ENCODE measurements at places on chromosomes 12 and 14.

GRCh38 chr14:39241637-39242036, 7.9 kb downstream of the MIA2 start:
- DNase-seq, result peak; percentile 11

- peak; percentile 17 for DNase-seq
These were observed 202.8 kb downstream of the MED13L start for GRCh38 chr12:116074686-116075085.

DNA sequence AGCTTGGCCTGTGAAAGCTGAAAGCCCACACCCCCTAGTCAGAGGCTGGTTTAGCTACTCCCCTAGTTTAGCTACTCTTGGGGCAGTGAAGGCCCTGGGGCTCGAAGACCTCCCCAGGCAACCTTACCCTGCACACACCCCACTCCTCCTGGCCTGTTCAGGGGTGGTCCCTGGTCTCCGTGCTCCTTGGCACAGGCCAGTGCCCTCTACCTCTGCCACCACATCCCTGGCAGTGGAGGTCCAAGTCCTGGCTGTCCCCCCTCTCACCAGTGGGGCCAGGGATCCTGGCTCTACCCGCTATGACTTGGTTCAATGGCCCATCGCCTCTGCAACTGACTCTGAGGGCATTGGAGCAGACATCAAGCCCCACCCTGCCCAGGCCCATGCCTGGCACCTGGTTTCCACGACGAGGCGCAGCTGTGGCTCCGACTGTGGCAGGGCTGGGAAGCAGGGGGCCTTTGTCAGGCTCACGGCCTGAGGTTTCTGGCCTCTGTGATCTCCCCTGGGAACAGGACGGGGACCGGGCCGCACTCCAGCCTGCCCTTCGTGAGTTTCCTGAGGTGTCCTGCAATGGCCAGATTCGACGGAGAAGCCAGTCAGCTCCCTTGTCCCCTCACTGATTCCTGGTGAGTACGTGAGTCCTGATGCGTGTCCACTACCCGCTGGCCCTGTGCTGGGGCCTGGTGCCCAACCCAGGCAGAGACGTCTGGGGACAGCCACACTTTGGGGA, 5.7 kb downstream of the TMEM121 start:
- no peak for DNase-seq

GRCh38 chr12:125424909-125425308, 359.7 kb downstream of the AACS start:
- no peak for DNase-seq

DNA sequence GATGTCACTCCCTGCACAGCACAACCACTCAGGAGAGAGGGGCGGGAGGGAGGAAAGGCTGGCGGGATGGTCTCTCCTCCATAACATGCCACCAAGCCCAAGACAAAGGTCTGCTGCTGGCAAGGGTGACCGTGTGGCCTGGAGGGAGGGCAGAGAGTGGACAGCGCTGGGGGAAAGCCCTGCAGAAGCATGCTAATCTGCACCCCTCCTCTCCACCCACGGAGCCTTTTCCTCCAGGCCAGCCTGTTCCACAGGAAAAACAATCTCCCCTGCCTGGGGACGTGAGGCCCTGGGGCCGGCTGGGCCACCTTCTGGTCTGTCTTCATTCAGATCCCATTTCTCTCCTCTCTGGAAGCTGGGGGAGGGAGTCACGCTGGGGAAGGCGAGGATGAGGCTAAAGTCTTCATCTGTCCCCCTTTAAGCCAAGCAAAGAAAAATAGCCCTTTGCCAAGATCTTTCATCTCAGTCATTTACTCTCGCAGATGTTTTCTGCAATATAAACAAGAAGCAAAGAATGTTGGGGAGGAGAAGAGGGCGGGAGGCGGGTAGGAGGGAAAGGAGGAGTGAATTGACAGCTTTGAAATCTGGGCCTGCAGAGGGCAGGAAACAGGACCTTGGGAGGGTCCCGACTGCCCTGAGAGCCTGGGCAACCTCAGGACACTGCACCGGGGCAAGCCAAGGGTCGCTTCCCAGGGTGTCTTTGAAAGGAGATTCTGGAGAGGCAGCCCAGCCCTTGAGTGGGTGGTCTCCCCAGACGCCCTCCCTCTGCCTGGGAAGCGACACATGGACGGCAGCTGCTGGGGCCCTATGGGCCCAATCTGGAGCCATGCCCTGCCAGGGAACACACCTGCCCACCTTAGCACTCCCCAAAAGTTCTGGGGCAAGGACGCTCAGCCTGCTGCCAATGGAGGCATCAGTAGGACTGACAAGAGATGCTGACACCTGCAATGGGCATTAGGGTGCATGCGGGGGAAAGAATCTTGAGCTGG, 133.6 kb downstream of the ZFP36L1 start:
- DNase-seq, result peak; percentile 63
